ENCODE measurements at places on chromosomes 6 and 20. TPM values are rescaled to one million over a fixed set of nuclear protein-coding genes. Genes with fewer than 3 reads are reported as not detected.

DNA sequence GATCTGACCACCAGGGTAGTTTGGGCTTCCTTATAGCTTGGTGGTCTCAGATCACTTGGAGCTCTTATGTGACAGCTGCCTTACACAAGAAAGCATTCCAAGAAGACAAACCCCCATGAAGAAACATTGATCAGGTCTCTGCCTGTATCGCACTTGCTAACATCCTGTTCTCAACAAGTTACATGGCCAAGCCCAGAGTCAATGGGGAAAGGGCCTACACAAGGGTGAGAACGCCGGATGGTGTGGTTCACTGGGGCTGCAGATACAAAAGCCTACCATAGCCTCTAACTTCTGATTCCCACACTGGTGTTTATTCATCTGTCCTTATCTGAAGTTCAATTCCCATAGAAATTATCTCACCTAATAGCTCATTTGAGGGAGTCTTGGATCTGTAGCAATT lies 235.5 kb downstream of the SYNDIG1 start:
- no peak for DNase-seq

DNA sequence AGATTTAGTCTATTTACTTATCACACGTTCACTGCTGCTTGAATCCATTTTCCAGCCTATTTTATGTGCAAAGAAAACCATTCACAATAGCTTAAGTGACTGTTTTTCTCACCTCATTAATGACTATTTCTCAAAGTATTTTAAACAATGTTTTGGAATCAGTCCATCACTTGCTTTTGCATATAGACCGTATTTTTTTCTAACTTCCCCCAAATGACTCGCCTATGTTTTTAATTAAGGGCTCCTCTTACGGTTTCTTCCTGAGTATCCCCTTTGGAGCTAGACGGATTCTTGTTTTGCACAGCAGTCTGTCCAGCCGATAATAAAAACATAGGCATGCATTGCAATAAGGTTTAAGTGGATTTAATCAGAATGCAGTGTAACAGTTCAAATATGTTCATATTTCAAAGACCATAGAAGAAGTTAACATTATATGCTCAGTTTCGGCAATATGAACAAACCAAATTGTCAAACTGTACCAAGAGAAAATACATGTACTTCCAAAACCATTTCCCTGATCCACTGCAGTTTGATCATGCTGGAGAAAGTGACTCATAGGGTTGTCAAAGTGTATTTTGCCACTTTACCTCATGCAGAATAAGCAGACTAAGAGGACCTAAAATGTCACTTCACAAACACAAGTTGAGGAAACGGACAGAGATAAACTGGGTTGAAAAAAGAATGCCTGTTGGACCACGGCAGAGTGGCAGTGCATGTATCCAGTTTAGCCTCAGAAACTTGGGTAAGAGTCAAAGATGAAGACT lies 66.4 kb downstream of the HMGN3 start:
- no peak for DNase-seq

HLA-E gene
- total RNA-seq: 155 TPM

ITPA gene
- 17.2 TPM for total RNA-seq

PAK5 gene
- not detected for total RNA-seq

PRRT1 gene
- 0.27 TPM for total RNA-seq

Measured in left ventricle myocardium superior (tissue), 1 donor.